Stimulated activated CD8-positive, alpha-beta memory T cell treated with anti-CD3 and anti-CD28 coated beads, Interleukin-15, amount 100 ng/mL, for 24 hours (primary cell): ENCODE measurements at places on chromosomes 6 and 20.
A peak's percentile ranks its signal among the peaks of the same experiment; 100 is the strongest.

DNA sequence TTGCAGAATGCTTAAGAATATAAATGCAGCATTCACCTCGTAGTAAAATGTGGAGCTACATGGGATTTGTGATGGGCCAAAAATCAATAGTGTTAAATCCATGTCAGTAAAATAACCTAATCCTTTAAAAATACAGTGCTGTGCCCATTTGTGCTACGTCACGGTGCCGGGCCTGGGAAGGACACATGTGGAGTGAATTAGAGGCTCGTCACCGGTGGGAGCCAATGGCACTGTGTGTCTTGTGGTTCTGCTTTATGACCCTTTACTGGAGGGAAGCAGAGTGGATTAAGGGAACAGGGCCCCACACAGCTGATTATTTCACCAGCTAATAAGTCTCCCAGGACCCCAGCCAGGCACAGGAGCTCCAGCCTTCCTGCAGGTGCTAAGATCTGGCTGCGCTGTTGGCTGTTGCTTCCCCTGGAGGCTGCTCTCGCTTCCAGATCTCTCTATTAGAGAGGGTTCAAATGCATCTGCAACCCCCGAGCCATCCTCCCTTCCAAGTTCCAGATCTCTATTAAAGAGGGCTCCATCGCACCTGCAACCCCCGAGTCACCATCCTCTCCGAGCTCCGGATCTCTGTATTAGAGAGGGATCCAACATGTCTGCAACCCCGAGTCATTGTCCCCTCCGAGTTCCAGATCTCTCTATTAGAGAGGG, 405.8 kb downstream of the CDH4 start:
- DNase-seq = no peak

GRCh38 chr20:1945134-1945618, 48.7 kb downstream of the PDYN start:
- no peak for DNase-seq

GRCh38 chr20:707451-708110, 32.0 kb upstream of the SCRT2 start:
- no peak for DNase-seq

GRCh38 chr6:33694401-33694931, 17.0 kb downstream of the UQCC2 start:
- DNase-seq = peak; percentile 36

DNA sequence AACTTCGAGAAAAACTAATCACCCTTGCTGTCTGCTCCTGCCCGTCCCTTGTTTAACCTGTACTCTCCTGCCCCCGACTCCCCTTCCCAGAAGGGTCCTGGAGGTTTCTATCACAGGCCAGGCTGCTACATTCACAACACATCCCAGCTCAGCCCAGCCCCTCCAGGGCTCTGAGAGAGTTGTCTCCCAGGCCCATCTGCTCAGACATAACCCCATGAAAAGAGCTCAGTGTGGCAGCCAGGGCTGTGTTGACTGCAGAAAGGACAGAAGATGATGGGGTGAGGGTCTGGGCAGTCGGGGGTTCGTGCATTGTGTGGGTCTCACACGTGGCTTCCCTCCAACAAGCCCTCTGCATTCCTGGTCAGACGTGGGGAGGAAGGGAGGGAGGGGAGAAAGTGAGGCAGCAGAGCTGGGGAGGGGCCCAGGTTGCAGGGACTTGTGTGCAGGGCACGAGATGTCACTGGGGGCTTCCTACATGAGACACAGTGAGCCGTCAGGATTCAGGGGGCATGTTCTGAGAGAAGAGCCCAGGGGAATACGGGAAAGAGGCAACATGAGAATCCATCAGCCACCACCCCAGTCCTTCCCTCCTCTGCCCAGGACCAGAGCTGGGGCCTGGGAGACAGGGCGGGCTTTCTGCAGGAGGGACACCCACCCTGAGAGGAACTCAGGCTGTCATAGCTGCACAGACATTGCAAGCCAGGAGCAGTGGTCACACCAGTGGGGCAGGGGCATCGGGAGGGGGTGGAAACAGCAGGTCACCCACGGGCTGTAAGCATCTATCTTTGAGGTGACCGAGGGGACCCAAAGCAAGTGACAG, 372.9 kb downstream of the PREX1 start:
- DNase-seq = no peak

DNA sequence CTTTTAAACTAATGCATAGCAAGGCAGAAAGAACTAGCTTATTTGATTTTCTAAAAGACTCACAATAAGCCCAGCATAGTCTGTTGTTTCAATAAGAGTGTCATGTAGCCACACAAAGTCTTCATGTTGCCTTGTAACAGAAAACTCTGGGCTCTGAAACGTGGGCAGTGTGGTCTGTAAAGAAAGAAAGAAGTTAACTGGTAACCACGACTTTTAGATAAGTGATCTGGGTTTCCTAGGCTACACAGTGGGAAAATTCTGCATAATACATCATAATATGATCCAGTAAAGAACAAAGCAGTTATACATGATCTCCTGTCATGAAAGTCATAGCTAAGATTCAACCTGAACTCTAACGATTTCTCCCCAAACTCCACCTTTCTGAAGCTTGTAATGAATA, 13.3 kb downstream of the SNX5 start:
- DNase-seq = no peak
